Body of pancreas (tissue), 4 donors: ENCODE measurements at places on chromosomes 12 and 14. TPM values are rescaled to one million over a fixed set of nuclear protein-coding genes. Genes with fewer than 3 reads are reported as not detected.

DNA sequence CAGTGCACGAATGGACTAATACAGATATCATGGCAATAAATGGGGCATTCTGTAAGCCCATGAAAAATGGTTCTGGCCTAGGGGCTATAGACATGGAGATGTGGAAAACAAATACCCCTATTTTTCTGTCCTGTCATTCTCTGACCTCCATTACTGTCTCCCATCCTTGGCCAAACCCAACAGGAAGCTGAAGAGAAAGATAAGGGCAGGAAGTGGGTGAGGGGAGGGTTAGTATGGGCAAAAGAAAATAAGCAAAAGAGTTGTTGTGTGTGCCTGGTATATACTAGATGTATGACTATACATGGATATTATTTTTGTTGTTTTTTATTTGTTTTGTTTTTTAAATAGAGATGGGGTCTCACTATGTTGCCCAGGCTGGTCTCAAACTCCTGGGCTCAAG lies 339.3 kb downstream of the PCNX1 start:
- H3K4me1 ChIP-seq: no peaks in the 10 kb centered on the region
- no peak overlapping the region for H3K27ac ChIP-seq
- no peak for DNase-seq
- H3K4me3 ChIP-seq: no peak overlapping the region

KCNK10 gene
- total RNA-seq: 3.3 TPM

LBHD2 gene
- total RNA-seq: not detected

OR6C2 gene
- not detected for total RNA-seq

RD3L gene
- not detected for total RNA-seq
